Lower lobe of right lung (tissue), 2 donors: ENCODE measurements at places on chromosomes 2 and 18.

DNA sequence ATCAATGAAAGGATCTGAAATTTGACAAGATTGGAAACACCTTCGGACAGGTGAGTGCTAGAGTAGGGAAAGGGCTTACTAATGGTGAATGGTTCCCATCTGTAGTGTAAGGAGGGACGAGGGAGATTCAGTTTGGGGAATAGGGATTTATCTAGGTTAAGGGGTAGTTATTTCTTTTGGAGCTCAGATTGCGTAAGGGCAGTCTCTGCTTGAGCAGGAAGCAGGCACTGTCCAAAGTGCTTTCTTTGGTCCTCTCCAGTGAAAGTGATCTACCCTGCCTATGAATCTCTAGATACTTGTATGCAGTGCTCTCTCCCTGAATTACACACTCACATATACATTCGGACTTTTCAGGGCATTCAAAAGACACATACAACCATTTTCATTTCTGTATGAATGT lies 272.9 kb upstream of the FIGN start:
- no peak for DNase-seq

DNA sequence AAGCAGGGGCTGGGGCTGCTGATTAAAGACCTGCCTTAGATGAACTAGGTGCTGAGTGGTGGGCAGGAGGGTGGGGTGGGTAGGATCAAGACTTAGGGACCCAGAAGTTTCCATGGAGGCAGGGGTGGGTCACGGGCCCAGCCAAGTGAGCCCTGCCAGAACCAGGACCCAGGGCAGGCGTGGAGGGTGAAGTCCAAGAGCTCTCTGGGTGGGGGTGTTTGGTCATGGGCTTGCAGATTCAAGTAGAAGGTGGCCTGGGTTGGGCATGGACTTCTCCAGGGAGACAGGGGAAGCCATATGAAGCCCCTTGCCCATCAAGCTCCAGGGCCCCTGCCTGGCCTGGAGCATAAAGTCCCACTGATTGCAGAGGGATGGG lies 168.8 kb downstream of the SMAD7 start:
- no peak for DNase-seq

- no peak for DNase-seq
Observed at GRCh38 chr2:159297042-159297707, 10.7 kb upstream of the WDSUB1 start.

- no peak for DNase-seq
Observed at GRCh38 chr18:22816266-22817176, 116.6 kb upstream of the RBBP8 start.

DNA sequence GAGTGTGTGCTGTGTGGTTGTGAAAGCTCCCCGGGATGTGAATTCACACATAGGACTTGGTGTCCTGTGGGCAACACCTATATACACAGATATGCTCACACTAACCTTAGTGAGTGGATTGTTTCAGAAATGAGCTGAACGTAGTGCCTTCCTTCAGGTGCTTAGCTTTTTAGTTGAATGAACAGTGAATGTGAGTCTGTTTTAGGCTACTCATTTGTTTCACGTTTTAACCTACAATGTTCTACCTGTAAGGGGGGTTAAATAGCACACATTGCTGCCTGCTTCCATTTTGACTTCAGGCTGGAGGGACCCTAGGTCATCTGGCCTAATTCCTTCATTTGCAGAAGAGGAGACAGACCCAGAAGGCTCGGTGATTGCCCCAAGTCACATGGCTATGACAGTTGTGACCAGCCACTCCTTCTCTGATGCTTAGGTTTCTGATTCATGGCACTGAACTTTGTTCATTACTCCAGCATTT lies 1.0 kb downstream of the PLEK start:
- DNase-seq: no peak

DNA sequence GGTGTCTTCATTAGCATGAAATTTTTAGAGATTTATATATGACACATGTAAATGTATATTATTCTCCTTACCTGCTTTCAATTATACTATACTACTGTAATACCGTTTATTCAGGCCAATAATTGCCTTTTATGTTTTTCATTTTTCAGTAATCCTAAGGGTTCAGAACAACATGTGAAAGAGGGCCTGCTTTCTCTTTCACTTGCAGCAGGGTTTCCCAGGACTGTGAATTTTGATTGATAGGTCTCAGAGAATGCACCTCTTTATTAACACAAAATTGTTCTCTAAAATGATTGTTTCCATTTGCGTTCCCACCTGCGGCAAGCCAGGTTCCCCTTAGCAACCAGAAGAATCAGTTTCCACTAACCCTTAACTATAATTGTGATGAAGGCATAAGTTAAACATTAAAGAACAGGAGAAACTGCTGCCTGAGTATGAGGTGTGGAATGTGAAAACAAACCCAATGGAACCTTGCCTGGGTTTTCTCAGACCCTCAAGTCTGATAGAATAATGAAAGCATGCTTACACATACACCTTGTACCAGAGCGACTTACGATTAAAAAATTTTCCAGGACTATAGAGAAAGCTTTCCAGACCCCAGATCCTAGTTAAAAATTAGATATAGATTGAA lies 1591.2 kb upstream of the LRRTM1 start:
- no peak for DNase-seq
